ENCODE measurements at places on chromosomes 3 and 15. TPM values are rescaled to one million over a fixed set of nuclear protein-coding genes. Genes with fewer than 3 reads are reported as not detected.

Gene PLXND1
- total RNA-seq: 38.3 TPM

Gene FBXL22
- 0.50 TPM for total RNA-seq

GRCh38 chr3:129417326-129417725 is 11.1 kb downstream of the EFCAB12 start:
- DNase-seq: no peak

GRCh38 chr3:100637197-100637631 is 27.8 kb downstream of the ADGRG7 start:
- no peak for DNase-seq

- no peak for DNase-seq
Observed at GRCh38 chr3:71407823-71408222, 175.7 kb downstream of the FOXP1 start.

DNA sequence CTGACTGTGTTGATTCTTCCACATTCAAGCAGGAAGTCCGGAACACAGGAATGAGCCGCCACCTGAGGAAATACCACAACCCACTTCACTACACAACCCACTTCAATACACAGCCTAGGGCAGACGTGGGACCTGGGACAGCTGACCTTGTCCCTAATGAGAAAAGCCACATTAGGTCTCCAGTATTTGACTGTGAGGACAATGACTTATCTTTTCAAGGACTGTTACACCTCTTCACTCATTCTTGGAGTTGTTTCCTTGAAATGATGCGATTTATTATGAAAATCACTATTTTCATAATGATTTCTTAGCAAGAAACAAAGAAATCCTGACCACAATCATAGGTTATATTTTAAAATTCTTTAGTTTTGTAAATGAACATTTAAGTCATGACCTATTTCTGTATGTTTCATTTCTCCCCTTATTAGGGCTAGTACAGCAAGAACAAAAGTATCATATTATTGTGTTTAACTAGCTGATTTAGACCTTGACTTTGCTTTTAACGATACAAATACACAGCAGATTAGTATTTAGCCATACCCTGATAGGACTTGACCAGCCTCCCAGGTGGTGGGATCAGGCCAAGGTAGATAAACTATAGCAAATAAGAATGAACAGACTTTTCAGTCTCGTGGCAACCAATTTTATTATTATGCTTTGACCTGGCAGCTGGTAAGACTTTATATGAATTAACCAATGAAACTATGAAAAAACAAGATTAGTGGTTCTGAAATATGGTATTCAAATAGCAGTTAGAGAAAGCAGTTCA is 6.0 kb downstream of the RAB27A start:
- DNase-seq: no peak

GRCh38 chr3:171933441-171933840 is 90.3 kb downstream of the TMEM212 start:
- no peak for DNase-seq

DNA sequence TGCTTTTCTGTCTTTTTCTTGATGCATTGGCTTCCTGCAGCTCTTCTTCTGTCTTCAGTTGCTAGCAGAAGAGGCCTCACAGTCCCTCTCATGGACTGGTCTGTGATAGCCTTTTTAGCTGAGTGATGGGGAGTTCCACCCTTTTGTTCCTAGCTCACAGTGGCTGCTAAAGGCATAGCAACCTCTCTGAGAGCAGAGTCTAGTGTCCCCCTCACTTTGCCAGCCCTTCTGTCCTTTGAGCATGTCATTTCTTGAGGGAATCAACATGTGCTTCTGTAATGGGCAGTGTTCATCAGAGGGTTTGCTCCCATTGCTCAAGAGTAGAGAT is 44.4 kb downstream of the GAP43 start:
- no peak for DNase-seq
